ENCODE measurements at places on chromosomes 12 and 14.

DNA sequence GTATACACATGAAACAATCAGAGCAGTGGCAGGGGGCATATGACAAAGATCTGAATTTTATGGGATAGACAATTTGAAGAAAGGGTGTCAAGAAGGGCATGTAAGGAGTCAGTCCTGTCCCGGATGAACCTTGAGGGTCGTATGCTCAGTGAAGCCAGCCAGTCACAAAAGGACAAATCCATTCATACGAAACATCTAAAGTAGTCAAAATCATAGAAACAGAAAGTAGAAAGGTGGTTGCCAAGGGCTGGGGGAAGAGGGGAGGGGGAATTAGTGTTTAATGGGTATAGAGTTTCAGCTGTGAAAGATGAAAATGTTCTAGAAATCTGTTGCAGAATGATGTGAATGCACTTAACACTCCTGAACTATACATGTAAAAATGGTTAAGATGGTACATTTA, 157.5 kb downstream of the TGFB3 start:
- DNase-seq: no peak

DNA sequence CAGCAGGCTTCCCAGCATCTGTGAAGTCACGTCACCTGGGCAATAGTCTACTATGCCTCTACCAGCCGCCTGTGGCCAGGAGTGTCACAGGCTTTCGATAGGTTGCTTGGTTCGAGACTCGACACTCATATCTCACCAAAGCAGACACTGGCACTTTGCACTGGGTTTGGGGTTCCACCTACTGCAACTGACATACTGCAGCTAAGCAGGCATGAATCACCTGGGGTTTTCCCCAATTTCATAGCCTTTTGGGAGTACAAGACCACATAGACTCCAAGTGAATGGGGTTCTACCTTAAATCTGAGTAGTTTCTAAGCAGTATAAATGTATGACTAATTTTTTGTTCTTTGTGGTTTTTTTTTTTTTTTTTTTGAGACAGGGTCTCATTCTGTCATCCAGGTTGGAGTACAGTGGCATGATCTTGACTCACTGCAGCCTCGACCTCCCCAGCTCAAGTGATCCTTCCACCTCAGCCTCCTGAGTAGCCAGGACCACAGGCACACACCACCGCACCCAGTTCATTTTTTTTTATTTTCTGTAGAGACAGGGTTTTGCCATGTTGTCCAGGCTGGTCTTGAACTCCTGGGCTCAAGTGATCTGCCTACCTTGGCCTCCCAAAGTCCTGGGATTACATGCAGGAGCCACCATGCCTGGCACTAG, 32.1 kb downstream of the DMAC2L start:
- no peak for DNase-seq

GRCh38 chr14:71449316-71450055, 482.7 kb upstream of the RGS6 start:
- DNase-seq: no peak

GRCh38 chr12:61996717-61997116, 263.5 kb upstream of the USP15 start:
- DNase-seq: no peak

DNA sequence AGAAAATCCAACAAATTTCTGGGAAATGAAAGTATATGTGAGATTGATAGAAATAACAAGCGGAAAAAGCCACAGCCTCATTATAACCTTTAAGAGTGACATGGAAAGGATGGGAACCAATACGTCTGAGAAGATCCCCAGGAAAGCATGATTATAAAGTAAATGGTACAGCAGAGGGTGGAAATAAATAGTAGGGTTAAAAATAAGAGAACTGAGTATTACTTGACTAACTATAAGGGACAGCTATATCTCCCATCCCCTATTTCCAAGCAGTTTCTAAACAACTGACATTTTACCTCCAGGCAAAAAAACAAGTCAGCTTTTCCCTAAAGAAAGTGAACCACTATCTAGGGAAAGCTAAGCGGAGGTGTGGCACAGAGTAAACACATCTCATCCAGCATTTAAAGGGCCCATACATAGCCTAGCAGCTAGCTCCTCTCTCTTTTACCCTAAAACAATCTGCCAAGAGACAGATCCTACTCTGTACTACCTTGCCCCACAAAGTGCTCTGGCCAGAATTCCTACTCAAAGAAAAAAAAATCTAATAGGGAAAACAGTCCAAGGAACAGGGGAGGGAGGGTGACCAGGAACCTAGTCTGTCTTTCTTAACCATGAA, 11.2 kb downstream of the OSBPL8 start:
- no peak for DNase-seq

- DNase-seq: no peak
Observed at GRCh38 chr14:89753828-89754412, 200.6 kb downstream of the EFCAB11 start.

GRCh38 chr12:89405626-89406345, 53.5 kb upstream of the DUSP6 start:
- no peak for DNase-seq

DNA sequence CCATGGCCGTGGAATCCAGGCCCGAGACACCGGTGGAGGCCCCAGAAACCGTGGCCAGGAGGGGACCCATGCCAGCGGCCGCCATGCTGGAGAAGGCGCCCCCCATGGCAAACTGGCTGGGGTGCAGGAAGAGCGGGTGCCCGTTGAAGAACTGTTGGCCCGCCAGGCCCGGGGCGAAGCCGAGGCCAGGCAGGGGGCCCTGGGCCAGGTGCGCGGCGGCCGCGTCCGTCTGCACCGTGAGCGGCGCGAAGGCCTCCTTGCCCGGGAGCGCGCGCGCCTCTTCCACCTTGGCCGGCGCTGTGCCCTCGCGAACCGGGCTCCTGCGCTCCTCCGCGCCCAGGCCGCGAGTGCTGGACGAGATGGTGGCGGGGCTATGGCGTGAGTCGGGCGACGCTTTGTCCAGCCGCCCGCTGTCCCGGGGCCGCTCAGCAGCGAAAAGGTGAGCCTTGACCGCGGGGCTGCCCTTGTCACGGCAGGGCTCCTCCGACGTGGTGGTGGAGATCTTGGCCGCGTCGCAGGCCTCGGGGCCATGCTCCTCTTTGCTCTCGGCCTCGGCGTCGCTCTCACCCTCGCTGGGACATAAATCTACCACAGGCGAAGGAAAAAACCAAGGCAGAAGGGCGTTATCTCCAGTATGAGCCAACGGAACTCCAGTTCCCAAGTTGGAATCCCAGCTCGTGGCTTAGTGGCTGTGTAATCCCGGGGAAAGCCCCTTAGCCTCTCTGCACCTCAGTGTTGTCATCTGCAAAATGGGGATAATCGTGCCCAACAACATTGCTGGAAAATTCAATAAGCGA, 9.5 kb downstream of the TBX3 start:
- DNase-seq: no peak

DNA sequence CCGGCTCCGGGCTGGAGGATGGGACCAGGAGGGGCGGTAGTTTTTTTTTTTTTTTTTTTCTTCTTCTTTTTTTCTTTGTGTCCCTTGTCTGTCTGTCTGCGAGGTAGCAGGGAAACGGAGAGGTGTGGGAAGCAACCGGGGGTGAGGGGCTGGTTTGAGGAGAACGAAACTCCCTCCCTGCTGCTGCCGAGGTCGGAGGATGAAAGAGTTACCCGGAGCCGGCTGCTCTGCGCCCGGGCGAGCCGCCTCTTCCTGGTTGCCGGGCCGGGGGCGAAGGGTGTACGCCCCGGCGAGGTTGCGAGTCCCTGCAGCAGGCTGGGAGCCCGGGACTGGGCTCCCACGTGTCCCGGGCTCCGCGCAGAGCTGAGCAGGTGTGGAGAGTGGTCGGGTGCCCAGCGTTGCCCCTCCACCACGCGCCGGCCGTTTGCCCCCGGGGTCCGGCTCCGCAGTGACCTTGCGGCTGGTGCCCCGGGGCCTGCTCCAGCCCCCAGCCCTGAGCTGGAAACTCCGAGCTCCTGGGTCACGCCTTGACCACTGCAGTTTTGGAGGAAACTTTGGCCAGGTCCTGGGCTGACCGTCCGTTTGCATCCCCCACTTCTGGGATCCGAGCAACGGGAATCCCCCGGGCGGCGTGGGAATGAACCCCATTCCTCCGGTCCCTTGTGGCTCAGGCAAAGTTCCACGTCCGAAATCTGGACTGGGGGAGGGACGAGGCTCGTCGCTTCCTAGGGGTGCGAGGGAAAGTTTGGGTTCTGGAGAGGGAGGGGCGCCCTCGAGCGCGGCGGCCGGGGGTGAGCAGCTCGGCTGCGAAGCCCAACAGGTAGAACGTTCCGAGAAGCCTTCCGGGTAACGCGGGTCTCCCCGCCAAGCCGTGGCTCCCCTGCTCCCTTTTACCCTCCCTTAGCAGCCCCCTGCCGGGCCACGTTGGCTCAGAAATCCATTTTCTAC, 1.3 kb downstream of the CHST11 start:
- DNase-seq: peak; percentile 50

GRCh38 chr12:106110626-106111300, 28.0 kb downstream of the NUAK1 start:
- DNase-seq: no peak

DNA sequence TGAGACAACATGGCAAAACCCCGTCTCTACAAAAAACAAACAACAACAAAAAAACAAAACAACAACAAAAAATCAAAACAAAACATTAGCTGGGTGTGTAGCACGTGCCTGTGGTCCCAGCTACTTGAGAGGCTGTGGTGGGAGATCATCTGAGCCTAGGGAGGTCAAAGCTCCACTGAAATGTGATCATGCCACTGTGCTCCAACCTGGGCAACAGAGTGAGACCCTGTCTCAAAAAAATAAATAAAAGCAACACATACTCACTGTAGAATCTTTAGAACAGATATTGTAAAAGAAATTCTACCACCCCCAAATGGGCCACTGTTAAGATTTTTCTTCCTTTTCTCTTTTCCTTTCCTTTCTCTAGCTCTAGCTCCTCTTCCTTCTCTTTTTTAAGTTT, 26.3 kb downstream of the SLC38A1 start:
- no peak for DNase-seq

DNA sequence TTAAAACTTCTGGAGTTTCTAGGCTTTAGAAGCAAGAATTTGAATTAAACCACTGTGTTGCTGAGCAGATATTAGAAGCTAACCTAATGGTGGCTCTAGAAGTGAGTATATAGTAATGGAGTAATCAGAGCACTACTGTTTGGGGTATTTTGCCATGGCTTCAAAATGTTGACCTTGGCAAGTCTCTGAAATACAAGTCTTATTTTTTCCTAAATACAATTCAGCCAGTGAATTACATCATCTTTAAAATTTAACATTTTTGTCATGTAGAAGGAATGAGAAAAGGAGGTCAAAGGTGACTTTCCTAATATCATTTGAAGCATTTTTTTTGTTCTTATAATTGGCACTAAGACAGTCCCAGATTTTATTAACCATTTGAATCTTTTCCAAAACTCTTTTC, 25.2 kb downstream of the PMCH start:
- no peak for DNase-seq

GRCh38 chr12:118357257-118358007, 15.3 kb downstream of the TAOK3 start:
- peak; percentile 47 for DNase-seq

GRCh38 chr14:48008646-48009045, 333.2 kb upstream of the MDGA2 start:
- no peak for DNase-seq

- no peak for DNase-seq
Observed at GRCh38 chr12:107635139-107635538, 50.5 kb upstream of the PWP1 start.

- no peak for DNase-seq
Observed at GRCh38 chr14:29663281-29663801, 264.3 kb downstream of the PRKD1 start.

- DNase-seq: no peak
Observed at GRCh38 chr12:15712823-15713660, 76.1 kb downstream of the EPS8 start.
